ENCODE measurements at places on chromosomes 2 and 18. TPM values are rescaled to one million over a fixed set of nuclear protein-coding genes. Genes with fewer than 3 reads are reported as not detected.

GRHL1 gene
- total RNA-seq = 0.22 TPM

ANKRD30B gene
- total RNA-seq = 0.88 TPM

MMADHC gene
- 184 TPM for total RNA-seq

TRABD2A gene
- 1.8 TPM for total RNA-seq

SMYD1 gene
- not detected for total RNA-seq

PAIP2B gene
- under 0.01 TPM for total RNA-seq

KCNE4 gene
- 3.1 TPM for total RNA-seq

SERPINB4 gene
- 0.14 TPM for total RNA-seq

TGFA gene
- not detected for total RNA-seq

DNAJC5G gene
- not detected for total RNA-seq

FTCDNL1 gene
- 0.43 TPM for total RNA-seq

RAX gene
- not detected for total RNA-seq

ANKRD62 gene
- not detected for total RNA-seq

AGXT gene
- total RNA-seq = not detected

RAB31 gene
- 79.9 TPM for total RNA-seq

MLPH gene
- total RNA-seq = 32.2 TPM

IL36A gene
- total RNA-seq = not detected

ARHGAP28 gene
- total RNA-seq = 0.44 TPM

ST8SIA5 gene
- not detected for total RNA-seq

UGT1A5 gene
- not detected for total RNA-seq

PRSS56 gene
- not detected for total RNA-seq

SCYGR6 gene
- not detected for total RNA-seq

FLACC1 gene
- total RNA-seq = 1.4 TPM

BCL2 gene
- total RNA-seq = 2.8 TPM

MYO3B gene
- total RNA-seq = under 0.01 TPM

PRKAG3 gene
- not detected for total RNA-seq

FBXO15 gene
- 1.3 TPM for total RNA-seq

KRTCAP3 gene
- total RNA-seq = not detected

BMP10 gene
- total RNA-seq = 0.44 TPM

ZNF804A gene
- 5.2 TPM for total RNA-seq

SCYGR4 gene
- not detected for total RNA-seq

SCN9A gene
- 60.1 TPM for total RNA-seq

INPP5D gene
- 0.14 TPM for total RNA-seq

NBAS gene
- total RNA-seq = 77.7 TPM

TWIST2 gene
- total RNA-seq = 66.4 TPM

CDH20 gene
- total RNA-seq = not detected

TUBA3D gene
- total RNA-seq = not detected

IL36G gene
- not detected for total RNA-seq

MAB21L4 gene
- not detected for total RNA-seq

Measured in placental pericyte (primary cell).